Spleen (tissue), 13 donors: ENCODE measurements at places on chromosomes 16 and 17. TPM values are rescaled to one million over a fixed set of nuclear protein-coding genes. Genes with fewer than 3 reads are reported as not detected.

Gene TBC1D10B
- 36.8 TPM for total RNA-seq

Gene NPIPA8
- 1.7 TPM for total RNA-seq

Gene UTS2R
- 0.60 TPM for total RNA-seq

Gene GRAP
- total RNA-seq, result 37.5 TPM

Gene CCL8
- total RNA-seq, result 0.95 TPM

Gene EIF1
- 782 TPM for total RNA-seq

Gene ABCC6
- total RNA-seq, result 0.67 TPM

Gene GAST
- total RNA-seq, result not detected

Gene CEP20
- total RNA-seq, result 28.5 TPM

- DNase-seq, result no peak
These were observed 652 bp downstream of the VPS35L start for GRCh38 chr16:19555938-19556771.

DNA sequence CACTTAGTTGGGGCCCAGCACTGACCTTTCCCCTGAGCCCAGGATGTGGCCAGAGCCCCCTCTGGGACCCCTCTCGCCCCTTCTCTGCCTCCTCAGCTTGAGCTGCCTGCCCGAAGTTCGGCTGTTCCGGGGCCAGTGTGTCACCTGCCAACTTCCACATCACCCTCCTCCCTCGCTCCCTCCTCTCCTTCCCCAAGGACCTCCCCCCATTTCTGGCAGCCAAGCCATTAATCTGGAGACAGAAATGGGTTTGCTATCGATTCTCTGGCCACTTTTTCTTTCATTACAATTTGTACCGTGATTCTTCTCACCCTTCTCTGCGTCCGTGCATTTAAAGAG is 8.8 kb upstream of the ADAM11 start:
- no peak for DNase-seq

DNA sequence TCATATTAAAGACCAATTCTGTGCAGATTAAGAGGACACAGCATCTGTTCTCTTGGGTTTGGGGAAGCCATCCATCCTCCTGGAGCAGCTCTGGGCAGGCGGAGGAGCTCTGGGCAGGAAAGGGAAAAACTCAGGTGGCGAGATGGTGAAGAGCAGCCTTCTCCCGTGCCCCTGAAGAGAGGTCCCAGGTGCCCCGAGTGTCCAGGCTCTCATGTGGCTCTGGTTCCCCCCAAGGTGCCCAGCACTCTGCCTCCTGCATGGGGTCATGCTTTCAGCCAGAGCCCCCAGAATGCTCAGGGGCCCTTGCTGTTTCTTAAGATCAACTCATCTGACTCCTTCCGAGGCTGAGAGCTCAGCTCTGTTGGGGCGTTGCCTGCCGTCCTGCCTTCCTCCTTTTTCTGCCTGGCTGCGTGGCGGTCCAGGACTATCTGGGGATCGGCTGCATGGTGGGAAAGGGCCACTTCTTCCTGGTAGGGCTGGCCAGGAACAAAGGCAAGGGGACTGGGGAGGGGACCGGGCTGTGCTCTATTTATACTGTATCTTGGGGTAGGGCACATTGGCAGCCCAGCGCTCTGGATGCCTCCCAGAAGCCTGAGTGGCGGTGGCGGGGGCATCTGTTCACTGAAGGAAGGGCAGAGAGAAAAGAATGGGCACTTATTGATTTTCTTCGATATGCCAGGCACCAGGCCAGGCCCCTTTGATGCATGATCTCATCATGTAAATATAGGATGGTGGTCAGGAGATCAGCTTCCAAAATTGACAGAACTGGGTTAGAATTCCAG is 103.2 kb upstream of the SDK2 start:
- DNase-seq, result no peak

DNA sequence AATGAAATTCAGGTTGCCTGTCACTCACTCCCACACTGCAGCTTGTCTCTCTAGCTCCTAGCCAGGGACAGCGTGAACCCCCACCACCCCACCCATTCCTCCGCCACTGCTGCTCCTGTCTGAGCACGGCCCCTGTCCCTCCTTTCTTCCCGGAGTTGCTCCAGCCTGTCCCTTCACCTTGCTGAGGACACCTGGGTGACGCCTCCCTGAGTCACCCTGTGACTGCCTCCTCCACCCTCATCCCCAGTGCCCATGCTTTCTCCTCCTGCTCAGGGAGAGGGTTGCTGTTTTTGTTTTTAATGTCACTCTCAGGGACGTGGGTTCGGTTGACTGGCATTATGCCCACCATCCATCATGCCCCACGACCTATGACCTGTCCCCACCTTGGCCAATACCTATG is 25.8 kb upstream of the NAT9 start:
- no peak for DNase-seq

- no peak for DNase-seq
These were observed 441.1 kb upstream of the RBFOX1 start for GRCh38 chr16:6891496-6891895.

DNA sequence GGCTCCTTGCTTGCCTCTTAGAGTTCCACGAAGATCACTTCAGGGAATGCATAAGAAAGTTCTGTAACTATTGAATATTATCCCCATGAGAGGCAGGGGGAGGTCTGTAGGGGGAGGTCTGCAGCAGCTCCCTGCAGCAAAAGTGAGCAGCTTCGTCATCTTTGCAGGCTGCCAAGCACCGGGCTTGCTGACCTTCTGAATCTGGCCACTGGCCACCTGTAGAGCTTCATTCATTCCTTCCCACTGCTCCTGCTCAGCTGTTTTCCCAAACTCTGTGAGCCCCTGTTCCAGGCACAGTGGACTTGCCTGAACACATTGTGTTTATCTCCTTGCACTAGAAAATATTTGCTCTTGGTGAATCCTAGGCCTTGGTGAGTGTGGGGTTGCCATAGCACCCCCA is 443.3 kb downstream of the HAPSTR1 start:
- no peak for DNase-seq

- DNase-seq, result no peak
These were observed 656.5 kb upstream of the SALL1 start for GRCh38 chr16:51807551-51807950.

GRCh38 chr17:55666806-55667205 is 55.9 kb downstream of the TMEM100 start:
- no peak for DNase-seq

GRCh38 chr16:78664811-78665772 is 565.6 kb downstream of the WWOX start:
- no peak for DNase-seq

DNA sequence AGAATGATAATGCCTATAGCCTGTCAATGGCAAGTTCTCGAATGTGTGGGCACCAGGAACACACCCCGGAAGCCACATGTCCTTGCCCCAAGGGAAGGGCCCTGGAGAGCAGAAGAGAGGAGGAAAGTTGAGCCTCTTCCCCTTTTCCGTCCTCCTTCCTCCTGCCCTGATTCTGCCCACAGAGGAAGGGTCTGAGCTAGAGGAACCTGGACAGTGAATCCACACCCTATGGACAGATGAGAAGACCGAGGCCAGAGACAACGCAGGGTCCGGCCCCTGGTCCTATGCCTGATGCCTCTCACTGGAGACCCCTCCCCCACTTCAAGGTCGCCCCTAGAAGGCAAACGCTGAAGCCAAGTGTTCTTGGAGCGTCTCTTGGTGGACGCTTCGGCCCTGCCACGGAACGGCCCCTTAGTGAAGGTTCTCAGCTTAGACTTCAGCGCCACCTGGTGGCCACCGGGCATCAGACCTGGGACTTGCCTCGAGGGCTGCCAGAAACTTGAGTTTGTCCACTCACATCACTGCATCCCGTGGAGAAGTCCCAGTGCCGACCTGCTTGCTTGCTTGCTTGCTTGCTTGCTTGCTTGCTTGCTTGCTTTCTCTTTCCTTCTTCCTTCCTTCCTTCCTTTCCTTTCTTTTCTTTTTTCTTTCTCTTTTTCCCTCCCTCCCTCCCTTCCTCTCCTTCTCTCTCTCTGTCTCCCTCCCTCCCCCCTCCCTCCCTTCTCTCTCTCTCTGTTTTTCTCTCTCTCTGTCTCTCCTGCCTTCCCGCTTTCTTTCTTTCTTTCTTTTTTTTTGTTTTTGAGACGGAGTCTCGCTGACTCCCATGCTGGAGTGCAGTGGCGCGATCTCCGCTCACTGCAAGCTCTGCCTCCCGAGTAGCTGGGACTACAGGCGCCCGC is 20.6 kb upstream of the SPNS3 start:
- DNase-seq, result peak; percentile 96

GRCh38 chr16:70257391-70257790 is 5.7 kb upstream of the EXOSC6 start:
- DNase-seq, result no peak

DNA sequence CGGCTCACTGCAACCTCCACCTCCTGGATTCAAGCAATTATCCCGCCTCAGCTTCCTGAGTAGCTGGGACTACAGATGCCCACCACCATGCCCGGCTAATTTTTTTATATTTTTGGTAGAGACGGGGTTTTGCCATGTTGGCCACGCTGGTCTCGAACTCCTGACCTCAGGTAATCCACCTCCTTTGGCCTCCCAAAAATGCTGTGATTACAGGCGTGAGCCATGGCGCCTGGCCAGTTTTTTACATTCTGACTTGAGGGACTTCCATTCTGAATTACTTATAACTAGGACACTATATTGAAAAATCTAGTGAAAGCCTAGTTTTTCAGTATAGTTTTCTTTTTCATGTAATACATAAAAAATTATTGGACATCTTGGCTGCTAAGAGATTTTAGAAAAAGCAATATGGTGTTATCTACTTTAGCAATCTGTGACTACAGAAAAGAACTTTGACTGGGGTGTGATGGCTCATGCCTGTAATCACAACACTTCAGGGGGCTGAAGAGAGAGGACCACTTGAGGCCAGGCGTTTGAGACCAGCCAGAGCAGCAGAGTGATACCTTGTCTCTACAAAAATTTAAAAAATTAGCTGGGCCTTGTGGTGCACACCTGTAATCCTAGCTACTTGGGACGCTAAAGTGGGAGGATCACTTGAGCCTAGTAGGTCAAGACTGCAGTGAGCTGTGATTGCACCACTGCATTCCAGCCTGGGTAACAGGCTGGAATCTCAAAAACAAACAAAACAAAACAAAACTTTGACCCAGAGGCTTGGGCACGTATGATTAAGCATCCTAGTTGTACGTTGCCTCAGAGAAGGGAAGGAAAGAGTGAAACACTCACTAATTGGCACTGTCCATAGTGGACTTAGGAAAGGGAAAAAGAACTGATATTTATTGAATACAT is 26.8 kb upstream of the GOSR1 start:
- no peak for DNase-seq

GRCh38 chr16:73062743-73063733 is 15.1 kb upstream of the ZFHX3 start:
- no peak for DNase-seq

DNA sequence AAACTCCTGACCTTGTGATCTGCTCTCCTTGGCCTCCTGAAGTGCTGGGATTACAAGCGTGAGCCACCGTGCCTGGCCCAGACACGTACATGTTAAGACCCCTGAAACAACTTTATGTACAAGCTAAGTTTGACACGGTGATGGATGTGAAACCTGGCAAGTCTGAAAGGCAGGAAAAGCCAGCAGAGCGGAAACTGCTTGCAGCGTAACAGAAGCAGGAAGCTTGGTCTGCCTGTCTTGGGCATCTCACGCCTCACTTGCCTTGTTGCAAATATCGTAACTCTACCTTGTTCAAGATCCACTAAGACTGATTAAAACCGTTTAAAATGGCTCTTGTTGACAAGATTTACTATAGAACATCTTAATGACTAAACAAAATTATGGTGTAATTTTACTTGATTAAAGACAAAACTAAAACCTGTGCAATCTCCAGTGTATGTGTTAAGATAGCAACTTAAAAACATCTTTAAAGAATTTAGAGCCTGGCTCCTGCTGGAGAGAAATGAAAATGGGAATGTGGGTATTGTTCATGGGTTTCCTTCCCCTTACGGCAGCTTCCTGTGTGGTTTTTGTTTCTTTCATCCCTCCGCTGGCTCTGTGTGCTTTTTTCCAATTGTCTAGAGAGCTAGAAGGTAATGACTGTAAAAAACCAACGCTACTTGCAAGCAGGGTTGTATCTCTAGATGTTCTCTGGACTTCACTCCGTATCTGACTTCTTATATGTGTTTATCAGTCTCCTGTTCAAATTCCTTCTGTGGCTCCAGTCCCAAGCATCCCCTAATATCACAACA is 477.6 kb downstream of the XYLT1 start:
- no peak for DNase-seq
